ENCODE measurements at places on chromosomes 1 and 21. TPM values are rescaled to one million over a fixed set of nuclear protein-coding genes. Genes with fewer than 3 reads are reported as not detected.

Gene ETV3L
- not detected for total RNA-seq

Gene KCNAB2
- 13.5 TPM for total RNA-seq

Gene GJC2
- 6.9 TPM for total RNA-seq

Gene ZBTB8B
- total RNA-seq: not detected

Gene DMRTA2
- total RNA-seq: not detected

Gene TMOD4
- total RNA-seq: 0.88 TPM

Gene HES2
- 0.14 TPM for total RNA-seq

DNA sequence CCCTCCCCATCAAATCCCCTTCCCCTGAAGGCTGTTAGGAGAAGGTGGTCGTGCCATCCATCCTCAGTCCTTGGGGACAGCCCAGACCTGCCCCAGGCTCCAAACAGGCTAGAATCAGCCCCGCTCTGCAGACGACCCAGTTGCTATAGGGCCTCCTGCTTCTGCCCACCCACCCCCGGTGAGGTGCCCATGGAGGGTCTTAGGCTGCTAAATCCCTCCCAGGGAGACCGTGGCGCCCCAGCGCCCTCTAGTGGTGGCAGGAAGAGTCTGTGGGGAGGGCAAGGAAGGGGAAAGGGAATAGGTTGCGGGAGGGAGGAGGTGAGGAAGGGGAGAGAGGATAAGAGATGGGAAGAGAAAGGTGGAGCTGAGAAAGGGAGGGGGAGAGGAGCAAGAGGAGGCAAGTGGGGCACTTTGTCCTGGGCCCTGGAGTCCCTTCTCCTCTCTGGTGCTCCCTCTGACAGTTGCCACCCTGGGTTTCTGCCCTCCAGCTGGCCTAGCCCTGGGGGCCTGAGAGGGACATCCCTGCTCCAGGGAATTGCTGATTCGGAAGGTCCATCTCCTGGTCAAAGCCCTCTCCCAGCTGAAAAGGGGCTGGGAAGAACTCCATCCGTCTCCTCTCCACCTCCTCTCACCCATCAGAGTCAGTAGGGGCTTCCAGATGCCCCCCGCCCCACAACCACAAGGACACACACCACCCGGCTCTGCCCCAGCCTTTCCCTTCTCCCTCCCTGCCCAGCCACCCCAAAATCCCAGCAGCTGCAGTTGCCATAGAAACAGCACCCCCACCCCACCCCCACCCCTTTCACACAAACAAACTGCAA, 55.4 kb downstream of the CAMK2N1 start:
- no peak for DNase-seq

GRCh38 chr1:245345191-245345884, 190.6 kb downstream of the KIF26B start:
- DNase-seq: no peak

DNA sequence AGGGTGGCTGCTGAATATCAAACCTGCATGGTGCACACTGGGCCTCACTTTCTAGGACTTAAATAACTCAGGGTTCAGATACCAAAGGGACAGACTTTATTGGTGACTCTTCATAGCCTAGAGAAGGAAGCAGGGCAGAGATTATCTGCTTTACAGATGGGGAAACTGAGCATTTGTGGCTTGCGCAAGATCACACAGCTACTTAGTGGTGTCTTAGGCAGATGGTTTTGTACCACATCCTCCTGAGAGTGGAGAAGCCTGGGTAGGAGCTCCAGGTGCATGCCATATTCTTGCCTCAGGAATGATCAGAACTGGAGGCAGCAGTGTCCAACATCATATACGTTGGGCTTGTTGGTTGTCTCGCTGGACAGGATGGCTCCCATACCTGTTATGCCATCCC, 6.8 kb upstream of the DPH2 start:
- DNase-seq: no peak

- no peak for DNase-seq
These were observed 5.4 kb downstream of the HSD11B1 start for GRCh38 chr1:209710093-209710492.

GRCh38 chr1:87795615-87796337, 467.1 kb downstream of the LMO4 start:
- DNase-seq: no peak

- DNase-seq: peak; percentile 83
These were observed 154.5 kb downstream of the PEX14 start for GRCh38 chr1:10629091-10629815.

DNA sequence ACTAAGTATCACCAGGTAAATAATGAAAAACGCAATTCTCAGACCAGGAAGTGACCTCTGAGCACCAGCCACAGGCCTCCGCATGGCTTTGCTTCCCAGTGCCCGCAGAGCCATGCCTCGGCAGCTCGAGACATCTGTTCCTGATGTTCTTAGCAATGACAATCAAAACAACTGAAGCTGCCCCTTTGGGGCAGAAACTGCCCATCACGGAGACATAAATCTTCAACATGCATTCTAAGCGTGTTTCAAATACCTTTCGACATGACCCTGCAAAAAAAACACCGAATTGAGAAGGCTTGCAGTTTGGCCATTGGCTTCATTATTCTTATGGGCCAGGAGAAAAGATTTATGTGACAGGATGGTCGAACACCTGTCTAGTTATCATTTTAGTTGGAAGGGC, 5.8 kb upstream of the RAP1GAP start:
- DNase-seq: no peak

DNA sequence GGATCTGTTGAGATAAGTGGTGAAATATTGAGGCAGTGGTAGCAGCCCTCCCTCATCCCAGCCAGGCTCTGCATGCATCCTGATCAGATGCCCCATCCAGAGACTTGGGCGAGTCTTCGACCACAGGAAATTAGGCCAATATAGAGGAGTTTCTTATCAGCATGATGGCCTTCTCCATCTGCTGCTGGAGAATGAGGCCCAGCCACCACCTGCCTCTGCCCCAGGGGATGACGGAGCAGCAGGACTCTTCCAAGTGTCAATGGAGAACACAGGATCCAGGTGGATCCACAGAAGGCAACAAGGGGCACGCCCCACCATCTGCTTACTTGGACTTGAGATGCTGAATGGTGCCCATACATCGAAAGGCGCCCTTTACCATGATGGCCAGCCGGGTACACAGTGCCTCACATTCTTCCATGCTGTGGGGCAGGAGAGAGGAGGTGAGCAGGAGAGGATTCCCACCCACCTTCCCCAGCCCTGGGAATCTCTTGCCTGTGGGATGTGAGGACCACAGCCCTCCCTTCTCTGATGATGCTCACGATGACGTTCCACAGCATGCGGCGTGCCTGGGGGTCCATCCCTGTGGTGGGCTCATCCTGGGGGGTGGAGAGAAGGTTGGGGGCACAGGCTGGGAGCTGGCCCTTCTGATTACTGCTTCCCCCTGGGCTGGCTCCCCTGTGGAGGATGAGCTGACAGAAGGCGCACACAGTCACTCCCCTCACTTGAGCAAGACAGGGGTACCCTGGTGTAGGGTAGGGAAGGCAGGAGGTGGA, 91.5 kb upstream of the GCLM start:
- DNase-seq: no peak

DNA sequence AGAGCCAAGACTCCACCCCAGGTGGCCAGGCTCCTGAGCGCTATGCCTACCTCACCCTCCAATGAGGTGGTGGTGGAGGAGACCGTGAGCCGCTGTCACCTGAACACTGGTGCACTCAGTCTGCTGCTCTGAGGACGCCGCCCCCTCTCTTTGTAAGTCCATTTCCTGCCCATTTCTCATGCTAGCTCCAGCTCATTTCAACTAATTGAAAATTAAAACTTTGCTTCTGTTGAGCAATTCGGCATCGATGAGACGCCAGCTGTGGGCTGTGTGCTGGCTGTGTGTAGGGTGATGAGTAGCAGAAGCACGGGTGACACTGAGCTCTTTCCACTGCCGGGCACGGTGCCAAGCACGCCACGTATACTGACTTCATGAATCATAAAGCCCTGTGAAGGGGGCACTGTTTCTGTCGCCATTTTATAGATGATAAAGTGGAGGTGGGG, 11.2 kb downstream of the TNFRSF1B start:
- DNase-seq: peak; percentile 95

DNA sequence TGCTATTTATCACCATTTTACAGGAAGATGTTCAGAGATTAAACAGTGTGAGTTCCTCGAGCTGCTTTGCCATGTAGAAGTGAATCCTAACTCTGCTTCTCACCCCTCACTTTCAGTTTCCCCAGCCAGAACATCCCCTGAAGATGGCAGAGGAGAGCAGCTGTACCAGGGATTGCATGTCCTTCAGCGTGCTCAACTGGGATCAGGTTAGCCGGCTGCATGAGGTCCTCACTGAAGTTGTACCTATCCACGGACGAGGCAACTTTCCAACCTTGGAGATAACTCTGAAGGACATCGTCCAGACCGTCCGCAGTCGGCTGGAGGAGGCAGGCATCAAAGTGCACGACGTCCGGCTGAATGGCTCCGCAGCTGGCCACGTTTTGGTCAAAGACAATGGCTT, 16.9 kb downstream of the TENT5C start:
- DNase-seq: no peak

GRCh38 chr1:232743999-232744398, 61.2 kb upstream of the MAP10 start:
- DNase-seq: no peak
